ENCODE measurements at places on chromosomes 7 and 10. TPM values are rescaled to one million over a fixed set of nuclear protein-coding genes. Genes with fewer than 3 reads are reported as not detected.

PODXL gene
- total RNA-seq, result 47.9 TPM

EBLN1 gene
- 0.21 TPM for total RNA-seq

ERVW-1 gene
- not detected for total RNA-seq

MEOX2 gene
- total RNA-seq, result not detected

STRIP2 gene
- total RNA-seq, result 7.0 TPM

GPNMB gene
- 2.7 TPM for total RNA-seq

TIMM23B gene
- 18.2 TPM for total RNA-seq

SP8 gene
- total RNA-seq, result not detected

SORCS3 gene
- not detected for total RNA-seq

AEBP1 gene
- not detected for total RNA-seq

HTR5A gene
- not detected for total RNA-seq

RARRES2 gene
- total RNA-seq, result not detected

All from A549 treated with CORT108297 at 1 μM for 4 hours (cell line).